Calu3 (cell line): ENCODE measurements at places on chromosomes 5 and 9. TPM values are rescaled to one million over a fixed set of nuclear protein-coding genes. Genes with fewer than 3 reads are reported as not detected.

The IFT74 gene
- 7.3 and 7.5 TPM in 2 replicates for total RNA-seq

The IL4 gene
- total RNA-seq = not detected in 2 replicates

- no peak overlapping the region for H3K27ac ChIP-seq
- no peak overlapping the region for H3K4me3 ChIP-seq
- H3K27me3 ChIP-seq = no peaks in the 10 kb centered on the region
- DNase-seq = no peak
Observed at GRCh38 chr9:132042324-132042723, 37.3 kb downstream of the MED27 start.

GRCh38 chr5:2187156-2187555 is 304.4 kb upstream of the IRX4 start:
- no peaks in the 10 kb centered on the region for H3K36me3 ChIP-seq
- H3K4me3 ChIP-seq = no peak overlapping the region
- H3K27me3 ChIP-seq = no peaks in the 10 kb centered on the region
- DNase-seq = no peak
- H3K4me1 ChIP-seq = no peaks in the 10 kb centered on the region

DNA sequence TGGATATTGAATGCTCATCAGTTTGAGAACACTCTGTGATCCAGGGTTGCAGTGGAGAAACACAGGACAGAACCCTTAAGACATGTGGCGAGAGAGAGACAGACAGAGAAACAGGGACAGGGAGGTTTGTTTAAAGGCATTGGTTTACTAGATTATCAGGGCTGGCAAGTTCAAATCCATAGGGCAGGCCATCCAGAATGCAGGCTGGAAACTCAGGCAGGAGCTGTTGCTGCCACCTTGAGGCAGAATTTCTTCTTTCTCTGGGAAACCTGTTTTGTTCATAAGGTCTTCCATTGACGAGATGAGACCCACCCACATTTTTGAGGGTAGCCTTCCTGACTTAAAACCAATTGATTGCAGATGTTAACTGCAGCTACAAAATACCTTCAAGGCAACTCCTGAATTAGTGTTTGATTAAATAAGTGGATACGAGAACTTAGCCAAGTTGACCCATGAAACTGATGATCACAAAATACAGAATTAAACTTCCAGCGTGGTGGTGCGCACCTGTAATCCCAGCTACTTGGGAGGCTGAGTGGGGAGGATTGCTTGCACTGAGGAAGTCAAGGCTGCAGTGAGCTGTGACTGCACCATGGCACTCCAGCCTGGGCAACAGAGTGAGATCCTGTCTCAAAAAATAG is 55.9 kb downstream of the NSUN2 start:
- DNase-seq = peak; percentile 52
- peaks cover 74% of the 10 kb centered on the region for H3K27me3 ChIP-seq

DNA sequence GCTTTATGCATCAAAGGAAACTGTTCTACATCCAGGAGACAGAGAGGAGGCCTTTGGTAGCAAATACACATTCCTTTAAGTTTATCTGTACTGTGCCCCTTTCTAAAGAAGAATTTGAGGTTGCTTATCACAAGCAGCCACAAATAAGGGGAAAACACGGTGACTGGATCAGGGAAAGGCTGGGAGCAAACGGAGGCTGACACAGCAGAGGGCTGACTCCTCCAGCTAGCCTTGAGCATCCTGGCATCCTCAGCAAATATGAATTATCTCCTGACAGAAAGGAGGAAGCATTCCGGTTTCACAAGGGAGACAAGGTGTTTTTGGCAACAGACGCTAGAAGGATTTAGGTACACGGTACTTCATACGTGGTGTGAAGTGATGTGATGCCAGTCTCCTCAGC is 133.5 kb downstream of the DCP2 start:
- H3K27me3 ChIP-seq = peaks cover 12% of the 10 kb centered on the region
- H3K27ac ChIP-seq = no peak overlapping the region
- no peak overlapping the region for H3K4me3 ChIP-seq
- H3K36me3 ChIP-seq = no peaks in the 10 kb centered on the region
- H3K4me1 ChIP-seq = no peaks in the 10 kb centered on the region
- no peak for DNase-seq
